Ecto neural progenitor cell (in vitro differentiated cells): ENCODE measurements at places on chromosomes 7 and 10.
A peak's percentile ranks its signal among the peaks of the same experiment; 100 is the strongest.

DNA sequence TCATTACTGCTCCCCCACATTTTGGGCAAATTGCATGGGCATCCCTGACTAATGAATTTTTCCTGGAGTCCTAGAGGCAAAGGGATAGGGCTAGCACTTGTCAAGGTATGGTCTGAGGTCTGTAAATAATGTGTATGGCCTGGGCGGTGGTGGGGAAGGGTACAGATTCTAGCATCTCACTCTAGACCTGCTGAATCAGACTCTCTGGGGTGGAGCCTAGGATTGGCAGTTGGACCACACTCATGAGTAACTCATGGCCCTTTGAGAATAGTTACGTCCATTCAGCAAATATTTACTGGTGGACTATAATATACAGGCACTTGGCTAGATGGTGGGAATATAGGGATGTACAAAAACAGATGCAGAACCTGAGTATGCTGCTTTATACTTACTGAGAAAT is 118.0 kb downstream of the CELF2 start:
- DNase-seq, result no peak

GRCh38 chr7:158828133-158829020 is 932 bp downstream of the ESYT2 start:
- DNase-seq, result peak; percentile 78

DNA sequence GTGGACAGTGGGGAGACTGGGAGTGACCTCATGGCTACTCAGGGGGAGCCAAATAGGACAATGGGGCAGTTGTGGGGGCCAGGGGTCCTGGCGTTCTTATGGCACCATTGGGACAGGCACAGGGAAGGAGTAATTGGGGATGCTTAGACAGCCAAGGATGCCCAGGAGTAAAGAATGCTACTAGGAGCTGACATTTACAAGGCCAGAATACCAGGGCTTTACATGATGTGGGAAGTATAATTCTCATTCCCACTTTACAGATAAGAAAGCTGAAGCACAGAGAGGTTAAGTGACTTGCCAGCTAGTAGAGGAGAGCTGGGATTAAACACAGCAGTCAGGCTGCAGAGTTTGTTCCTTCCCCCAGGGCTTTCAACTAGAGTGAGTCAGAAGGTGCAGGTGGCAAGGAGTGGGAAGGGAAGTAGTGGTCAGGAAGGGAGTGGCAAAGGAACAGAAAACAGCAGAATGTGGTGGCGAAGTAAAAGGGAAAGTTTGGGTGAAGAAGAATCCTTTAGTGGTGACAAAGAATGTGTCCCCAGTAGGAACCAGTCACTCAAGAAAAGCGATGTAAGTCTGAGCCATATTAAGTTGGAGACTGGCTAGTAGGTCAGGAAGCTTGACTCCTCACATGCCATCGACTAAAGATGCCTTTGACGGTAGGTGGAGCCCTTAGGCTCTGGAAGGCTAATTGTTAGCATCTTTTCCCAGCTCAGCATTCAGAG is 32.8 kb downstream of the CPVL start:
- DNase-seq, result no peak

DNA sequence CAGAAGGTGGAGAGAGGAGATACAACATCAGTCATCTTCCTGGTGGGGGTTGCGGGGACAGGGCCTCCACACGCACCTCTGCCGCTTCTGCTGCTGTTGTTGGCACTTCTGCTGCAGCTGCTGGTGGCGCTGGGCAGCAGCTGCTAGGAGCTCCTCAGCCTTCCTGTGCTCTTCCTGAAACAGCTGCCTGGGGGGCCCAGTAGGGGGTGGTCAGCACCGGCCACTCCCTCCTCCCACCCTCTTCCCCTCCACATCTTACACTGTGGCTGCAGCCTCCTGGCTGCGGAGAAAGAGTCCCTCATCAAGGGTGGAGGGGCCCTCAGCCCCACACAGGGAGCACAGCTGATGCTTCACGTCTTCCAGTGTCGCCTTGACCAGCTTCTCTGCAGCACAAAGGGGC is 9.9 kb downstream of the SYCE1 start:
- no peak for DNase-seq

DNA sequence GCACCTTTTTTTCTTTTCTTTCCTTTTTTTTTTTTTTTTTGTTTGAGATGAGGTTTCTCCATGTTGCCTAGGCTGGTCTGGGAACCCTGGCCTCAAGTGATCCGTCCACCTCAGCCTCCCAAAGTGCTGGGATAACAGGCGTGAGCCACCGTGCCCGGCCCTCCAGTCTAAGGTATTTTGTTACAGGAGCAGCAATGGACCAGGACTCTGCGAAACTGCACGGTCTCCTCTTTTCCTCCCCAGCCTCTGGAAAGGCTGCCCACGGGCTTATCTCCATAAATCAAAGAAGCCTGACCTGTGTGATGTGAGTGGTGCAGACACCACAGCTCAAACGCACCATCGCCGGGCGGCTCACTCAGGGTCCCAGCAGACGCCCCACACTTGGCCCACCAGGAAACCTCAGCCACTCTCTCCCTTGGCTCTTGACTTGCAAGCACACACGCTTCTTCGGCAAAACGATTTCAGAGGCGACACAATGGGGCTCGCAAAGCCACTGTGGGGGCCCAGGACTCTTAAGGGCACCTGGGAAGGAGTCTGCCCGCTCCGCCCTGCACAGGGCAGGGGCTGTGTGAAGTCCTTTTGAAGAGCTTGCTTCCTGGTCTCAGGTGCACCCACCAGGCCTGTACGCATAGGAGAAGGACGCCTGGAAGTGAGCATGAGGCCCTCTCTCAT is 20.6 kb downstream of the WDR86 start:
- no peak for DNase-seq

DNA sequence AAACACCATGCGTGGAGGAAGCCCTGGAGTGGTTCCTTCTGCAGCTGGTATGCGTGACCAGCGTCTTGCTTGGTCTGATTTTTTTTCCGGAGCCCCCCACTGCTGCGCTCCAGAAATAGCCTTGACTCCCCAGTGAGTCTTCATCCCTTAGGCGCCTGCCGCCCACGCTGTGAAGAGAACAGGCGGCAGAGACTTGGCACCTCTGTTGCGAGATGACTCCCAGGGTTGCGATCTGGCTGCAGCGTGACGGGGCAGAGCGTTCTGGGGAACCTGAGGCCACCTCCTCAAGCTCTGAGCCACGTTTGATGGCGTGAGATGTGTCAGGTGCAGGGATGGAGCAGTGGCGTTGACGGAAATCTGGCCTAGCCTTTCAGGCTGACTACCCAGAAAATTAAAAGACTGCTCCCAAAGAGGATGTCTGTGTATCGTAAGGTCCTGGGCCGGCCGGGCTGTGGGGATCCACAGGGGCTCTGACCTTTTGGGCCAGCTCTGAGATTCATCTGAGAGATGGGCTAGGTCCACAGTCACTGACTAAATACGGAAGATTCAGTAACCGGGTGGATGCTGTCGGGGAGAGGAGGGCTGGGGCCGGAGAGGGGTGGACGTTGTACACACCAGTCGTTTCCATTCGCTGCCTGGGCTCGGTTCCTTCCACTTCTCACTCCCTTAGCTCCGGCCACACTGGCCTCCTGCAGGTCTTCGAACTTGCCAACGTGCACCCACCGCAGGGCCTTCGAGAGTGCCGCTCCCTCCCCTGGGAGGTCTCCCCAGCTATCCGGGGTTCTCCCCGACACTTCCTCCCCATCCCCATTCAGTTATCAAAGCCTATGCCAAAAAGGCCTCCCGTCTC is 33.8 kb downstream of the PFKFB3 start:
- no peak for DNase-seq

- peak; percentile 69 for DNase-seq
These were observed 22.8 kb downstream of the RGR start for GRCh38 chr10:84267503-84268126.

GRCh38 chr7:28298870-28299518 is 113.3 kb upstream of the CREB5 start:
- DNase-seq, result peak; percentile 59

- no peak for DNase-seq
These were observed 191.5 kb downstream of the MGMT start for GRCh38 chr10:129658376-129659072.

DNA sequence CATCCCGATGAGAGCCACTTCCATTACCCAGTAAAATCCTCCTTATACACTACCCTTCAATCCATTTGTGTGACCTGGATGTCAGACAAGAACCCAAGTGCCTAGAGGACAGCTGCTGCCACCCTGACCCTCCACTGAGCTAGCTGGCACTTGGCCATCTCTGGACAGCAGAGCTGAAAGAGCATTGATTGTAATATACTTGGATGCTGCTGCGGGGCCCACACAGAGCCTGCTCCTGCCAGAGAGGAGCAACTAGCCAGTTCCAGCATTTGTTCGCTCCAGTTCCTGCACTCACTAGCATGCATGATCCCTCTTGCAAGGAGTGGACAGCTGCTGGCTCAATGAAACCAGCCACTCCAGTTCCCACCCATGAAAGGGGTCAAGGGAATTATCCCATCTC is 8.4 kb upstream of the TMEM254 start:
- no peak for DNase-seq

- DNase-seq, result no peak
These were observed 191.7 kb upstream of the BET1 start for GRCh38 chr7:94195813-94196212.

DNA sequence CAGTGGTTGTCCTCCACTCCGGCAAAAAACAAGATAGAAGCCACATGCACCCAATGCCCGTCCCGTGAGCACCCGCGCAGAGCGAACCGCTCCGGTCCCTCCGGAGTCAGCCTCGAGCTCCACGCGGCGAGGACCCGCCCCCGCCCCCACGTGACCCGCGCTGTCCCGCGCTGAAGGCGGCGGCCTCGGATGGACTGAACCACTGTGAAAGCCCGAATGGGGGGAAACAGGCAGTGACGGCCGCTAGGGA is 766 bp upstream of the EIF3B start:
- DNase-seq, result peak; percentile 95

GRCh38 chr10:7035126-7035761 is 375.6 kb downstream of the SFMBT2 start:
- no peak for DNase-seq

GRCh38 chr10:24974976-24975375 is 22.6 kb upstream of the PRTFDC1 start:
- no peak for DNase-seq

DNA sequence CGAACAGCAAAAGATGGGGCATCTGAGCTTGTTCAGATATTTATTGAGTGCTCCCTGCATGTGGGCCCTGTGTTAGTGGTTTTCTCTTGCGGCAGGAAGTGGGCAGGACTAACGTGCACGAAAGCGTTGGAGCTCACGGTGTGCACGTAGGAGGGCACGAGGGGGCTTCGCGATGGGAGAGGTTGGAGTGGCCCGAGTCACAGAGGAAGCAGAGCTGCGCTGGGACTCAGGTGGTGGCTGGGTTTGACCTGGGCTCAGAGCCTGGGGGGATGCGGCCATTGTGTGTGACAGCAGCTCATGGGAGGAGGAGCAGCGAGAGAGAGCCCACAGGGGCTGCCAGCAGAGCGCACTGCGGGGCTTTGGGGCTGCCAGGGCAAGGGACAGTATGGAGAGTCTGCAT is 7.7 kb downstream of the ZSCAN25 start:
- DNase-seq, result peak; percentile 21

DNA sequence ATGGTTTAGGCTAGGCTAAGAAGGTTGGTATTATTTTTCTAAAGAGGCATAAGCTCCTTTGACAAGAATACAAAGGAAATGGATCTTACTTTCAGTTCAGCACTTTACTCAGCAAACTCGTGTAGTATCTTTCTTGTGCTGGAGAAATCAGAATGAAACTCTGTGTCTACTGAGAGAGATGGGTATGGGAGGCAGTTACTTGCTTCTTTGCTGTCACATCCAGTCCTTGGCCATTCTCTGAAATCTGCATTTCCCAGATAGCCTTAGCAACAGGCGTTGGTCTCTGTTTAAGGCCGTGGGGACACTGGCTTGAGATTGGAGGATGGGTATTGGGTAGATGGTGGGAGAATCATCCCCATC is 180.5 kb downstream of the NRP1 start:
- no peak for DNase-seq

DNA sequence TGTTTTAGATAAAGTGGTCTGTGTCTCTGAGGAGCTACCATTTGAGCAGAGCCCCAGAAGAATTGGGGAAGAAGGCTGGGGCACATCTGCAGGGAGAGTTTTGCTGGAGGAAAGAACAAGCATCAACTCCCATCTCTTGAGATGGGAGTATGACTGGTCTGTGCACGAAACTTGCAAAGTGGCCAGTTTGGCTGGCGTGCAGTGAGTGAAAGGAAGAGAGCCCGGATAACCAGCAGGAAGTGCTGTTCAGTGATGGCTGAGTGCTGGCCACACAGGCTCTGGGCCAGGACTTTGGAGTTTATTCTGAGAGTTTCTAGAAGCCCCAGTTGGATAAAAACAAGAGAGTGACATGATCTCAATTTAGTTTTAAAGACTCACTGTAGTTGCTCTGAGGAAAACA is 34.4 kb upstream of the SVIL start:
- DNase-seq, result no peak

- no peak for DNase-seq
These were observed 49.0 kb upstream of the NPS start for GRCh38 chr10:127500127-127500526.

DNA sequence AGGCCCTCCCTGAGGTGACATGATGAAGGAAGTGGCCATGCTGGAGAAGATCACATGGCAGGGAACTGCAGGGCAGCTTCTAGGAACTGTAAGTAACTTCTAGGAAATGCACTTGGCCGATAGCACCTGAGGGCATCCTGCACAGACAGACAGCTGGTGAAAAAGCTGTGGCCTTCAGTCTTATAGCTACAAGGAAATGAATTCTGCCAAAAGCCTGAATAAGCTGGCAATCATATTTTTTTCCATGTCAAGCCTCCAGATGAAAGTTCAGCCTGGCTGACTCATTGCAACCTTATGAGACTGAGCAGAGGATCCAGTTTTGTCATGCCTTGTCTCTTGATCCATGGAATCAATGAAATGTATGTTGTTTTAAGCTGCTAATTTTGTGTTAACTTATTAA is 91.1 kb upstream of the CACNA2D1 start:
- DNase-seq, result no peak

DNA sequence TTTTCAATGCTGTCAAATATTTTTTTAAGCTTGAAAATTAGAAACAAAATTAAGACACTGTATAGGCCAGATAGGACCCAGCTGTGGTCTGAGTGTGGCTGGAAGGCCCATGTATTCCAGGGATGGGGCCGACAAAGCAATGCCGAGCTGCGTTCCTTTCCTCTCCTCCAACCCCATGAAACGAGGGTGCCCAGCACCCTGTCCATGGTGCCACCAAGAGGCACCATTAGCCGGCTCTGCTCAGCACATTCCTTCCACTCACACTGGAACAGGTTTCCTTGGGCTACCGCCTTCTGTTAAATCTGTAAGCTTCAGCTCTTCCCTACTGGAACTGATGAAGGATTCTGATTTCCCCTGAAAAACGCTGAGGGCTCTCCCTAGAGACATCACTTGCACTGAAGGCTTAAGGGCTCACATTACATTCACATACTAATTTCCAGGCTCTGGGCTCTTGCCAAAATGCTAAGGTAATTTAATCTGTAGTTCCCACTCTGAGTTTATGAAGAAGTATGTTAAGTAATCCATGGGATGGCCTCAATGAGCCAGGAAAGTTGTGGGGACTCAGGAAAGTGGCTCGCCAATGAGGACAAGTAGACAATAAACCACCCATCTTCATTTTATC is 73.7 kb upstream of the CAMK2B start:
- no peak for DNase-seq

DNA sequence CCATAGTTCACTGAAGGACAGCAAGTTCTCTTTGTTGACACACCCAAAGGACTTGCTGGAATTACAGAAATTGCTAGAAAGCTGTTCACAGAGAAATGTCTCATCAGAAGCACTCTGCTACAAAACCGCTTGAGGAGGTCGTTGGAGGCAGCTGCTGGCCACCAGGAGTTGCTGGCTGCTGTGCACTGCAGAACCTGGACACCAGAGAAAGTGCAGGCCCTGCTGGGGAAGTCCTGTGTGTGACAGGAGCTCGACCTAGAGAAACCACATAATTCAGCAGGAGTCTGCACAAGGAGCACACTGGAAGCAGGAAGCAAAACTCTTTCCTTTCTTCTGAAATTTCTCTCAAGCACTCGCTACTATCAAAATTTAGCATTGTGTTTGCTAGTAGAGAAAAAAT is 461.5 kb upstream of the GHITM start:
- no peak for DNase-seq
